Transverse colon (tissue), 4 donors: ENCODE measurements at places on chromosomes 1 and 21. TPM values are rescaled to one million over a fixed set of nuclear protein-coding genes. Genes with fewer than 3 reads are reported as not detected.

PSMA5 gene
- 36.5 TPM for total RNA-seq

DNA sequence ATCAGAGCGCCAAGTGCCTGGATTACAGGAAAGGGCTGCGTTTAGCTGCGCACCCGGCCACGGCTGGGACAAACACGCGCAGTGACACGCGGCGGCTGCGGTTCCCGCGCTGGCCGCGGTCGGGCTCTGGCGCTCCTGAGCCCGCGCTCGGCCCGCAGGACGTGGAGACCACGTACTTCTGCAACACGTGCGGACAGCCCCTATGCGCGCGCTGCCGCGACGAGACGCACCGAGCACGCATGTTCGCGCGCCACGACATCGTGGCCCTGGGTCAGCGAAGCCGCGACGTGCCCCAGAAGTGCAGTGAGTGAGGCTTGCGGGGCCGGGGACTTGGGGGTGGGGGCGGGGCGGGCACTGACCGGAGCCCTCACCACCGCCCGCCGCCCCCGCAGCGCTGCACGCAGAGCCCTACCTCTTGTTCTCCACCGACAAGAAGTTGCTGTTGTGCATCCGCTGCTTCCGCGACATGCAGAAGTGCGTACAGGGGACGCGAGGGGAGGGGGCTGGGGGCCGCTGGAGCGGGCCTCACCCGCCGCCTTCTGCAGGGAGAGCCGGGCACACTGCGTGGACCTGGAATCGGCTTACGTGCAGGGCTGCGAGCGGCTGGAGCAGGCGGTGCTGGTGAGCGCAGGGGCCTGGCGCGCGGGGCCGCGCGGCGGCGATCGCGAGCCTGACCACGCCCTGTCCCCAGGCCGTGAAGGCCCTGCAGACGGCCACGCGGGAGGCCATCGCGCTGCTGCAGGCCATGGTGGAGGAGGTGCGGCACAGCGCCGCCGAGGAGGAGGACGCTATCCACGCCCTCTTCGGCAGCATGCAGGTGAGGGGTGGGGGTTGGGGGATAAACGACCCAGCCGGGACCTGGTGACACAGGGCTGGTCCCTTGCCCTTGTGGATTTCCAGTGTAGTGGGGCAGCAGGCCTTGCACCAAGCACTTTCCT, 3.1 kb downstream of the RNF207 start:
- no peaks in the 10 kb centered on the region for H3K36me3 ChIP-seq
- no peaks in the 10 kb centered on the region for H3K27me3 ChIP-seq
- H3K4me3 ChIP-seq = peak overlapping the region; percentile 25
- H3K4me1 ChIP-seq = peaks cover 46% of the 10 kb centered on the region
- no peak overlapping the region for H3K27ac ChIP-seq
- DNase-seq = peak; percentile 54

GRCh38 chr1:15760520-15761211, 2.1 kb downstream of the FBLIM1 start:
- H3K27ac ChIP-seq = peak overlapping the region; percentile 71
- H3K36me3 ChIP-seq = no peaks in the 10 kb centered on the region
- peaks cover 13% of the 10 kb centered on the region for H3K4me1 ChIP-seq
- DNase-seq = peak; percentile 30
- peak overlapping the region; percentile 9 for H3K4me3 ChIP-seq

DNA sequence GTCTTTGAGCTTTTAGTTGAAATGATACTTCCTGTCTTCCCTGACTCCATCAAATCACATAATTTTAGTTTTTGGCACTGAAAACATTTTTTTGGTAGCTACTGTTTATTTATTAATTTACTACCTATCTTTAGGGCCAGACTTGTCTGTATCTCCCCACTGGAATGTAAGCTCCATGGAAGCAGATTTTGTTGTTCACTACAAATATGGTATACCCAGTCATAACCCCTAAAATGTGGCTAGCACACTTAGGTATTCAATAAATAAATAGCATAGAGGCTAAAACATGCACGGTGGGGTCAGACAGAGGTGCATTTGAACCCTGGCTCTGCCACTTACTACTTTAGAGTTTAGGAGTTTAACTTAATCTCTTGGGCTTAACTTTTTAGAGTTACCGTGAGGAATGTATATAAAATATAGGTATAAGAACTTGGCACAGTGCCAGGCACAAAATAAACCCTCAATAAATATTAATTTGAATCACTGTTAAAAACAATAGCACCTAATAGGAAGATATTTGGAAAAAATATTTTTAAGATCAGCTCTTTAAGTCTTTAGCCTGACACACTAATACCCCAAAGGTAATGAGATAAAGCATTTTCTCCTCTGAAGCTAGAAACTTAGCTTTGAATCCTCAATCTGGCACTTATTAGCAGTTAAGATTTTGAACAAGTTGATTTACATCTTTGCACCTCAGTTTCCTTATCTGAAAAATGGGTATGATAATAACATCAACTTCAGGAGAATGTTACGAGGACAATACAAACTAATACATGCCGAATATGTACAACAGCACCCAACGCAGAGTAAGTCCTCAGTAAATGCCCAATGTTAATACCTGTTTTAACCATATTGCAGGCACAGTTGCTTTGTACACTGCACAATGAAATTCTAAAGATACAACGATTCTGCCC, 59.6 kb upstream of the HP1BP3 start:
- H3K36me3 ChIP-seq = no peaks in the 10 kb centered on the region
- no peaks in the 10 kb centered on the region for H3K27me3 ChIP-seq
- H3K4me3 ChIP-seq = no peak overlapping the region
- H3K4me1 ChIP-seq = no peaks in the 10 kb centered on the region
- H3K27ac ChIP-seq = no peak overlapping the region

CRNN gene
- not detected for total RNA-seq

DNA sequence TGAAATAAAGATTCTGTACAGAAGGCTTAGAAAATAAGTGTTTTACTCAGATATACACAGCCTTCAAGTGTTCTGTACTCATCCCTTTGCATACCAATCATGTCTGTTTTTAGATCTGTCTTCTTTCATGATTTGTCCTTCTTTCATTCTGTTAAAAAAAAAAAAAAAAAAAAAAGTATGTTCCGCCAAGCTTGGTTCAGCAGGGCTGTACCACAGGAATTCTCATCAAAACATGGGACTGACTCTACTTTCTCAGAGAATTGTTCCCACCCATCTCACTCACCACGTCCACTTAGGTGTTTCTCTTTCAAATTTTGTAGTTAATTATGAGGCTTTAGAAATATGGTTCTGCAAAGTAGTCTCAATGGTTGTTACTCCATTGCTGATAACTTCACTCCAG, 119.0 kb downstream of the AK5 start:
- H3K4me1 ChIP-seq = no peaks in the 10 kb centered on the region
- no peak overlapping the region for H3K27ac ChIP-seq
- H3K27me3 ChIP-seq = no peaks in the 10 kb centered on the region
- DNase-seq = no peak
- H3K4me3 ChIP-seq = no peak overlapping the region
